ENCODE measurements at places on chromosomes 1 and 21.

DNA sequence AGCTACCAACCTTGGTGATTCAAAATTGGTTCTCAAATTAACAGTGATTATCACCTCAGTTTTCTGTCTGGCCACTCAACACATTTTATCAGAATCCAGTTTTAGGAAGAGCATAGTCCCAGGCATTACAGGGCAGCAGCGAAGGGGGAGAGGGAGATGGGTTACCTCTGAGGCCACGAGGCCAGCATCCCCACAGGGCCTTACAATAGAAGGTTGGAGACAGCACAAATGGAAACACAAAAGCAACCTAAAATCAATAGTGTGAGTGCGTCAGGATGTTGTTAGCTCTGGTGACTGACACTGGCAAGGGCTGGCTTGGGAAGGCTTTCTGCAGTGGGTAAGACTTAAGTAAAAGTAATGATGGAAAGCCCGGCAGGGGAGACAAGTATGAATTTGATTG lies 79.5 kb downstream of the JAK1 start:
- DNase-seq = no peak

DNA sequence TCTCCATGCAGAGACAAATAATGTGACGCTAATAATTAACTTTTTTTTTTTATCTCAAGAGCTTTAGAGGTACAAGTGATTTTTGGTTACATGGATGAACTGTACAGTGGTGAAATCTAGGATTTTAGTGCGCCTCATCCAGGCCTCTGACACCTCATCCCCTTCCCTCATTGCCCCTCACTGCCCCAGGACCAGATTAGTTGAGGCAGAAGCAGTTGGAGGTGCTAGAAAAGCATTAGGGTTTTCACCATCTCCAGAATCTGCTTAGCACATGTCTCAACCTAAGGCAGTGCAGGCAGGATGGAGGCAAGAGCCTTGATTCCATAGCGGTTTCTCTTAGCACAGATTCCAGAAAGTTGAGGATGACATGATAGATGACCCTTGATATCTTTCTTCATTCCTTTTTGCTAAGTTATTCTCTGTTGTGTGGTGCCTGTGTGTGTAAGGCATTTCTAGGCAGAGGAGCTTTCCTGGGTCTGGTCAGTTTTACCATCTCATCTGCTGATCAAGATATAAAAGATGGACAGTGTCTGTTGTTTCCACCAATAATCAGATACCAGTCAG lies 16.3 kb upstream of the IL10 start:
- DNase-seq = no peak

- no peak for DNase-seq
These were observed 95.7 kb downstream of the UROD start for GRCh38 chr1:45107782-45108181.

- no peak for DNase-seq
These were observed 27.7 kb downstream of the CDC42 start for GRCh38 chr1:22080191-22080590.

DNA sequence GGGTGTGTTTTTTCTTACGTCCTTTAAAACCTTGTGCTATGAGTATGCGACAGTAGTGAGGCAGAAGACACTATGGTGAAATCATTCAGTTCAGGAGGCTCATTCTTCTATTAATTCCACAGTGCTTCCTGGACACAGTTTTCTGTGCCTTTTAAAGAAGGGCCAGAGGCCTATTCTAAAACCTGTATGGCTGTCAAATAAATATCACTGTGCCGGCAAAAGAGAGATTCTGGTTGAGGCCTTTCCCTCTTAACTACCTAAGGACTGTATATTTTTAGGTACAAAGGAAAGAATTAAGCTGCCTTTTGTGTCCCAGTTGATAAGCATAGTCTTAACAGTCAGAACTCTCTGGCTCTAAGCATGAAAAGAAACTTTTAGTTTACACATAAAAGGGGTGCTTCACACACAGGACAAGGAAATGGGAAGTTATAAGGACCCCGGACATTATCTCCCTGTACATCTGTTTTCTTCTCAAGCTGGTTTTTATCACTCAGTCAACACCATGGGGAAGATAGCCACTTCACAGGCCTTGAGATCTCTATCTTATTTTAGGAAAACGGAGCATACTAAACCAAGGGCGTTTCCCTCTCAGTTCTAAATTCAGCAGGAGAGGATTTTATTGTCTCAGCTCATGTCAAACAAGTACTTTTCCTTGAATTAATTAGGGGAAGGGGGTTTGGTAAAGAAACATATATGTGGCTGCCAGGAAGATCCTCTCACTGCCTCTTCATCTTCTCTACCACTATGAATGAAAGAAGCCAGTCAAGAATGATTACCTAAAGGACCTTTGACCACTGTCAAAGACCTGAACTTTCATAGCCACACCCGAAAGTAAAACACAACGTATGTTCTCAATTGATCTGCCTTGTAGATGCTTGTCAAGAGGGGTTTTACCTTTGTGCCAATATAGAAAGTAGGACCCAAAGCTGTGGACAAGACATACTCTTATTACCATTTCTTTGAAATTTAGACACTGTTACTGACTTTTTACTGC lies 71.4 kb upstream of the HSPA13 start:
- no peak for DNase-seq

GRCh38 chr21:26061437-26061836 lies 109.1 kb downstream of the APP start:
- DNase-seq = no peak

DNA sequence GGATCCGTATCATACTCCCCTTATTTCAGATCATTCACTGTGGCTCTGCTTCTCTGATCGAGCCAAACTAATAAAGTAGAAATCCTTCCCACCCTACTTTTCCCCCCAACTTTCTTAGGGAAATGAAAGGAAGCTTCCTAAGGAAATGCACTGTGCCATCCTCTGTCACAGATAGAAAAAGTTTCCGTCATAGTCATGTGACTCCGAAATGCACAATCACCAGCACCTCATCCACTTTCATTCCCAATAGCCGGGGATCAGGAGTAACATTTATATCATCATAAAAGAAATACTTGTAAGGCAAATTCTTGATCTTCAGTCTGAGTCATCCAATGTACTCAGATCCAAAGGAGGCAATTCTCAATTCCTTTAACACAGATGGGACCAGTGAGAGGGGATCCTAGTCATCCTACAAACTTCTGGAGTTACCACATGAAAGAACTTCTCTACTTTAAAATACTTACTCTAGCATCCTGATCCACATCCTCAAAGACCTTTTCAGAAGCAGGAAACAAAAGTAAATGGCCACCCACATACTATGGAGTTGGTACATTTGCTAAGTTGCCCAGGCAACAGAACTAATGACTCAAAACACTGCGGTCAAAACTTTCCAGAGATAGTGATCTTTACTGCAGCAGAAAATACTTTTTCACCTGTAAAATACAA lies 97.8 kb upstream of the ZC3H11B start:
- no peak for DNase-seq

DNA sequence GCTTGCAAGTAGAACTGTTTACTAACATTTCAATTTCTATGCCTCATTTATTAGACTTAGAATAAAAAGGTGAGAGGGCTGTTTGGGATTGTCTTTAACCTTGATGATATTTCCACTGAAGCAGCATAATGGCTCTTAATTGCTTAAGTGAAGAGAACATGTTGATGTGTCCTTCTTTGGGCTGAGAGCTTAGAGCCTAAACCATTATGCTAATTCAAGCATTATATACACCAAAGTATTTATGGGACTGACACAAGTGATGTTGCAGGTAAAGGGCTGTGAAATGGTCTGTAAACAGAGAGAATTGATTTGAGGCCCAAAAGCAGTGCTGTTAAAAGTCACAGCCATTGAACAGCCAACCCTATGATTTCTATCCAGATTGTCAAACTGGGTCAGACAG lies 113.9 kb downstream of the ATG4C start:
- no peak for DNase-seq

- DNase-seq = no peak
These were observed 83.2 kb downstream of the CLDN17 start for GRCh38 chr21:30083225-30083945.

- no peak for DNase-seq
These were observed 13.8 kb downstream of the MIER1 start for GRCh38 chr1:66938613-66939012.

- no peak for DNase-seq
These were observed 33.9 kb downstream of the COQ8A start for GRCh38 chr1:226973898-226974543.

DNA sequence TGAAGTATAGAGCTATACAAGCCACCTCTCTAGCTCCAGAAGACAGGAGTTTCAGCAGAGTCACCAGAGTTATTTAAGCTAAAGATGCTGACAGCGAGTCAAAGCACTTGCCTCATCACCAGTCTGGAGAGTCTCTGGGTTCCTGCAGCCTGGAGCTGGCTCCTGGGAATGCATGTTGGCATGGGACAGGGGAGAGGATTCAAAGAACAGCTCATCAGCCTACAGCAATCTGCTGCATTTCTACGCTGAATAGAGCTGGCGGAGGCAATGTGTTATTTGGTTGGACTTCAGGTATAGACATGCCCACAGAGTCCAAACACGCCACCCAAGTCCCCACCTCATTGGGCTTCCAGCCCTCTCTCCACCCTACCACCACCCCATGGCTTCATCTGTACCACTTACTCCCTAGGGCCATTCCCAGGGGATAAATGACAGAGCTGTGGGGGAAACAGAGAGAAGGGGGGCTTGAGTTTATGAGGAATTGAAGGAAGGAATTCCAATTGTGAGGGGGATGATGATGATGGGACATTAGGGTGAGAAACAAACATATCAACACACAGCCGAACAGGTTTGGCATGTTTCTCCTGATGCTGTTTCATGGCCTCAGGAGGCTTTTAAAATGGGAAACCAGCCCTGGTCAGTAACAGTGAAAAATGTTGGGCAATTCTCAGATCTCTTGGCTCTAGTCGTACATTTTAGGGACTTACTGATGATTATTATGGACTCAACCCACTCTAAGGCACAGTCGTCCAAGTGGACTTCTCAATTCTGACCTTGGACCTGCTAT lies 58.4 kb downstream of the PLEKHA6 start:
- DNase-seq = no peak

DNA sequence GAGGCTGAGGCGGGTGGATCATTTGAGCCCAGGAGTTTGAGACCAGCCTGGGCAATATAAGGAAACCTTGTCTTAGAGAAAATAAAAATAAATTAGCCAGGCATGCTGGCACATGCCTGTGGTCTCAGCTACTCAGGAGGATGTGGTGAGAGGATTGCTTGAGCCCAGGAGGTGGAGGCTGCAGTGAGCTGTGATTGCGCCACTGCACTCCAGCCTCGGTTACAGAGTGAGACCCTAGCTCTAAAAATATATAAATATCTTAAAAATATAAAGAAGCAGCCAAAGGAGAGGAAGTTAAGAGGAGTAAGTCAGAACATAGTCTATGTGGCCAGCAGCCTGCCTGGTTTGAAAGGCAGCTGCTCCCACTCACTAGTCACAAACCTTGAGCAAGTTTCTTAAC lies 4.5 kb upstream of the IL10RB start:
- no peak for DNase-seq

DNA sequence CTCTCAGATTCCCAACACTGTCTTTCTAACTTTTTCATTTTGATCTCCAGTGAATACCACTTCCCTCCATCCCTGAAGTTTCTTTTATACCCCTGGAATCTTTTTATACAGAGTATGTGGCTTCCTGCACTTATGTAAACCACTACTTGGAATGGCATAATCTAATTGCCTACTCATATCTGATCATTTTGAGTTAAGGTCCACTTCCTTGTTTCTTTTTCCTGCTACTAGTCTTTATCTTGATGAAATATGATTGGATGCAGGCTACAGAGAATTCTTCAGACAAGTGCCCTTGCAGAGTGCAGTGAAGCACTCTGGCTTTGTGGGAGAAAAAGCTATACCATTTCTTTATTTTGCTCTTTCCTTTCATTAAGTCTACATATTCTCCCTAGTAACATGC lies 325.3 kb upstream of the ADAMTS5 start:
- no peak for DNase-seq

DNA sequence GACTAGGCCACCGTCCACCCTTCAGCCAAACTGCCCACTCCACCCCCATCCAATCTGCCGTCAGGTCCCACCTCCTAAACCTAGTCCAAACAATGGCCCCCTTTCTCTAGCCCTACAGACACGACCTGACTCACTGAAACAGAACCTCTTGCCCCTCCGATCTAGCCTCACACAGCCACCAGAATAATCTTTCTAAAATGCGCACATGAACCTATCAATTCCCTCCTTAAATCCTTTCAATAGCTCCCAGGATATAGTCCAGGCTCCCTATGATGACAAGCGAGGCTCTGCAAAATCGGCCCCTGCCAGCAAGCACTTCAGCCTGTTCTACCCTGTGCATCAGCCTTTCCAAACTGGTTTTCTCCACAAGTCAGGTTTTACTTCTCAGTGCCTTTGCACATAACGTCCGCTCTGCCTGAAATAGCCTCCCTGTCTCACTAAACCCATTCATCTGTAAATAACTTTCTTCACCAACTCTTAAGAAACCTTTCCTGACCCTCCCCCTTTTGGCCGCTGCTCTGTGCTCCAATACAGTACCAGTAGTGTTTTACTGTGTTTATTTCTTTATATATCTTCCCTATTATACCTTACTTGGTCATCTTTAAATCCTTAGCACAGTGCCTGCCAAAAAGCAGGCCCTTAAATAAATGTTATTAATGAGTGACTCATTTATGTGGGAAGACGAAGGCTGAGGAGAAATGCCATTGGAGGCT lies 9.0 kb upstream of the CDC20 start:
- no peak for DNase-seq

- DNase-seq = no peak
These were observed 502.2 kb upstream of the OLFM3 start for GRCh38 chr1:102498929-102499328.

Measured in stimulated activated CD4-positive, alpha-beta T cell treated with anti-CD3 and anti-CD28 coated beads, Interleukin-1b, Interleukin-23, amount 100 ng/mL, for 1 hour (primary cell).